Stimulated activated CD8-positive, alpha-beta memory T cell treated with anti-CD3 and anti-CD28 coated beads, Interleukin-7, amount 100 ng/mL, for 1 hour (primary cell): ENCODE measurements at places on chromosomes 11 and 22.

DNA sequence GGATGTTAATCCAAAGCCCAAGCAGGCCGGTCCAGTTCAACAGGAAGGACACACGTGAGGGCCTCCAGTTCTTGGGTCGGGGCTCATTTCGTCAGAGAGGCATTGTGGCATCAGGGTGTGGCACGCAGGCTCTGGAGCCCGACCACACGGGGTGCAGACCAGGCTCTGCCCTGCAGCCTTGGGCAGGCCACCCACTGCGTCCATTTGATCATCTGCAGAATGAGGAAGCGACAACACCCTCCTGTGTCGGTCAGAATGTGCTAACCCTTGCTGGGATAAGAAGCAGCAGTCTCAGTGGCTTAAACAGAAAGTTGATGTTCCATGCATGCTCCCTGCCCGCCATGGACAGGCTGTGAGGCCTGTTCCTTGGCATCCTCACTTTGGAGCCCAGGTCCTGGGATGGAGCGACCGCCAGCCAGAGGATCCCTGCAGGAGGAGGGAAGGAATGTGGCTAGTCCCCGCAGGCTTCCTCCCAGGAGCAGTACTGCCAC, 10.8 kb downstream of the RIBC2 start:
- DNase-seq: no peak

- DNase-seq: no peak
These were observed 10.6 kb downstream of the NADSYN1 start for GRCh38 chr11:71463331-71464211.

DNA sequence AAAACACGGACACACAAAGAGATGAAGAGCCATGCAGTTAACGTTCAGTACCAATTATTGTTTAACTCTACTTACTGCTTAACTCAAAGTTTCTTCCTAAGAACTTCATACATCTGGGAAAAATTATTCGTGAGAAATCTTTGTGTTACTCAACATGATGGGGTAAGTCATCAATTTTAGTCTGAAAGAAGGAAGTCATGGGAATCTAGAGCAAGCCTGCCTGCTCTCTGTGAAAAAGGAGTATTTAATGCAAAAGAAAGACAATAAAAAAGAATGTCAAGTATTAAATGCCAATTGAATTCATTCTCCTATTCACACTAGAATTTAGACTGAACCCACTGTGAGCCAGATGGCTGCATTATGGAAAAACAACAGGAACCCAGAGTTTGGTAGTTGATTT, 16.0 kb downstream of the TMEM123 start:
- no peak for DNase-seq

DNA sequence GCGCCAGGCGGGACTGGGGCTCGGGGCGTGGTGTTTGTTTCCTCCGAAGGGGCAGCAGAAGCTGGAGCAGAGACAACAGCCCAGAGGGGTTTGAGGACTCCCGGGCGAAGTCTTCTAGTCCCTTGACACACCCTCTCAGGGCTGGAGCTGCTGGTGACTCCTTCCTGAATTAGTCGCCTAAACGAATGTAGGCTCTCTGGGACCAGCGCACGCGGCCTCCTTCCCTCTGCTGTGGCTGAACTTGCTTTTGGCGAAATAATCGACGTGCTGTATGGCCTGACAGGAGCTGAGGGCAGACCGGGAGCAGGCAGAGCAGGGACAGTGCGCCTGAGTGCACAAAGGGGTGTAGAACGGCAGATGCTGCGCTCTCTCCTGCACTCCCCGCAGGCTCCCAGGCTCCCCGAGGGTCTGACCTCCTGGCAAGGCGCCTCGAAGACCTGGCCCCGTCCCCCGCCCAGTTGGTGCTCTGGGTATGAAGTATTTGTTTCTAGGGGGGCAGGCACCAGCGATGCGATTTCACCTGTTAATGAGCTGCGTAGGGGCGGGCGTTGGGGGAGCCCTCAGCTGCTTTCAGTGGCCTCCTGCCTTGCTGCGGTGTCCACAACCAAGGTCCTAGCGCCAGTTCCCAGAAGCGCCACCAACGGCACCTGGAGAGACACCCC, 5.3 kb downstream of the SLC17A6 start:
- no peak for DNase-seq

GRCh38 chr11:3992964-3993363, 101.6 kb upstream of the RRM1 start:
- no peak for DNase-seq

GRCh38 chr11:130020323-130020722, 17.7 kb upstream of the PRDM10 start:
- no peak for DNase-seq

DNA sequence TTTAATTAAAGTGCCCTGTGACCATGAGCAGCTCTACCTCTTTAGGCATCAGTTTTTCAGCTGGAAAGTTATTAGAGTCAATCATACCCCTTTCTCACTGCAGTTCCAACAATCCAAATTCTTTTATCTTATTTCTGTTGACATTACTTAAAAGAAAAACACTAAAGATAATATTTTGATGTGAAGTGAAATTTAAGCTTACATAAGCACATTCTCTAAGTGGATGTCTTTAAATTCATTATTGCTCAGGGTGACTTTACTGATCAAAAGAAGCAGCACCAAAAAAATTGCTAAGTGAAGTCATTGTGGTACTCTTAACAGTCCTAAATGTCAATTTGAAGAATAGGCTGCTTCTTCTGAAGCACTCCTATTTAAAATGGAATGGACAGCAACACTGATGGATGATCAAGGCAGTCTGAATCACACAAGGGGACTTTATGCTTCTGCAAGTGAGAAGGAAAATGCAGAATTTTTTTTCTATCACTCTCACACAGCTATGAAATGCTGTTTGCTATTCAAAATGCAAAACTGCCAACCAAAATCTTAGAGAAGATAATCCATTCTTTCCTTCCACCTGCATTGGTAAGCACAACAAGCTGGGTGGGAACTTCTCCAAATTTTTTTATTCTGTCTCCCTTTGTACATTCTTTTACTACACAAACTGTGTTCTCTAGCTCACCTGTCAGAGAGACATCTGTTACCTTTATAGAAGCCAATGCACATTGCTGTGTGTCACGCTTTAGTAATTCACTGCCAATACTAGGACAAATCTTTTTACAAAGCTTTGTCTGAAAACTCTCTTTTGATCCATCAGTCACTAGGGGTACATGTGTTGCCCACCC, 179.9 kb downstream of the GRIA4 start:
- no peak for DNase-seq

- DNase-seq: no peak
These were observed 75.8 kb downstream of the GAS2 start for GRCh38 chr11:22742157-22742613.

GRCh38 chr22:39596601-39597000, 26.0 kb downstream of the CACNA1I start:
- no peak for DNase-seq

- DNase-seq: no peak
These were observed 20.4 kb downstream of the MTMR3 start for GRCh38 chr22:29903371-29903770.

- DNase-seq: no peak
These were observed 2.4 kb downstream of the MYRF start for GRCh38 chr11:61754534-61755482.

DNA sequence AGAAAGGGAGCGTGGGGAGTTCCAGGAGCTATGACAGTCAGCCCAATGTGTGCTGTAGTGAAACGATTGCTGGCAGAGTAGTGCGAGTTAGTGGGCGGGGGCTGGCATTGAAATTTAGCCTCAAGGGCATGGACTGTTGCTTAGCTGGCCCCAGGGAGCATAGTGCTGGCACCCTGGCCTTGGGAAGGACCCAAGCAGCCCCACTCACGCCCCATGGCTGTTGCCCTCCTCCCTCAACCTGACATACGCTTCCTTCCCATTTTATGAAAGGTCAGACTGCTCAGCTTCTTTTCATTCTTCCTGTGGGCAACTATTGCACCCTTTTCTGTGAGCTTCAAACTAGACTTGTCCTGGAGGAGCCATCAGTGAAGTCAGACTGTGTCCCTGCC, 52.0 kb upstream of the SUSD2 start:
- no peak for DNase-seq
